ENCODE measurements at places on chromosomes 2 and 18.

GRCh38 chr2:67846370-67847070 is 216.3 kb downstream of the C1D start:
- peak; percentile 92 for DNase-seq

DNA sequence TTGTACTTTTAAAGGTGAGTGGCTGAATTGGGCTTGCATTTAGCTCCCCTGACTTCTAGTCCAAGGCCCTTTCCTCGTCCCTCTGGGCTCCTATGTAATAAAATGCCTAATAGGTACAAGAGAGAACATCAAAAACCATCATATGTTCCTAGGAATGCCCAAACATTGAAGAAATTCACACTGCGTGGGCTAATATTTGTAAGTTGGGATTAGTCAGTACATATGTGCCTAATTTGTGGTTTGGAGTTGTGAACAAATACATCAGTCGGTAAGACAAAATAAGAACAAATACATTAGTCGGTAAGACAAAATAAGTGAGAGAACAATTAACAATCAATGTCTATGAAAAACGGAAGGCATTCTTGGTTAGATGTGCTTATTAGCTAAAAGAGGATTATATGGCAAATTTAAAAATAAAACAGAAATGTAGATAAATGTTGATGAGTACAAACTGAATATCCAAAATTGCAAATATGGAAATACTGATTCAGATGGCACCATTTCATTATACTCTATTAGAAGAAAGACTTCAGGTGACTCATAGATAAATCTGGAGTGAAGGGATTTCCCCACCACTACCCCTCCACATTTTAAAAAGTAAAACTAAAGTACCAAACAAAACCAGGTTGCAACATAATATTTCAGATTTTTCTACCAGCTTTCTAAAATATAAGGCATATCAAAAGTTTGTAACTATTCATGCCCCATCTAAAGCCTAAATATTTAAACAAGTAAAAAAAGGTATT is 325.4 kb downstream of the ZEB2 start:
- DNase-seq, result no peak

GRCh38 chr18:58117786-58118403 is 73.9 kb downstream of the NEDD4L start:
- peak; percentile 69 for DNase-seq

- no peak for DNase-seq
Measured at GRCh38 chr2:236284208-236284607, 20.0 kb upstream of the ASB18 start.

- DNase-seq, result no peak
Measured at GRCh38 chr2:134393075-134393461, 139.2 kb downstream of the MGAT5 start.

DNA sequence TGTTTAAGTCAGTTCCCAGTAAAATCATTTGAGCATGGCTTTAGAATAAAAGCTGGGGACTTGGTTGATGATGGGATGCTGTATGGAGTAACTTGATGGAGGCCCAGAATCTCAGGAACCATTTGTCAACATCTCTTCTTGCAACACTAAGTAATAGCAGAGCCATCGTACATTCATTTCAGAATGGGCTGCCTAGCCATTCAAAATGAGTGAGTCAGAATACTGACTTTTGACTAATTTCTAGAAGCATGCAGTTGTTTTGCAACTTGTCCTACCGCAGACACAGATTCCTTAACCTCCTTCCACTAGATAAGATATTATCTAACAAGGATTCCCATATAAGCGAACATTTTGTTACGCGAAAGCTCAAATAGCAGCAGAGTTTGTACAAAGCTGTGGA is 229.5 kb downstream of the CNTNAP5 start:
- no peak for DNase-seq

DNA sequence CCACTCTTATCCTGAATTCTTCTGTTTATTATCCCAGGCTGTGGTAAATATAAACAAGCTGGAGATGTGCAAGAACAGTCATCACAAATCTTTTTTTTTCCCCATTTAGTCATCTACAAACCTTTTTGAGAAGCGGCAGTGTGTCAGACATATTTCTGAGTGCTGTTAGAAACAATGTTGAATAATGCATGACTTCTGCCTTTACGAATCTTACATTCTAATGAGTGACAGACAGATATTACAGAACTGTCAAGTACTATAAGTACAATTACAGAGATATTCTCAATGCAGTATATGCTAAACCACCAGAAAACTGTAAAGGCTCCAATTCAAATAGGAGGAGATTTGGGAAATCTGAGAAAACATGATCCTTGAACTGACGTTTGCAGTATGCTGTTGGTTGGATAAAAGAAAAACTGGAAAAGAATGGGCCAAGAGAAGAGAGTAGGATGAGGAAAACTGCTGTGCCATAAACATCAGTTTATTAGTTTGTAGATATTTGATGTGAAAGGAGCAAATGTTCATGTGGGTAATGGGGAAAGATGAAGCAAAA is 379.5 kb upstream of the SLC8A1 start:
- DNase-seq, result no peak

DNA sequence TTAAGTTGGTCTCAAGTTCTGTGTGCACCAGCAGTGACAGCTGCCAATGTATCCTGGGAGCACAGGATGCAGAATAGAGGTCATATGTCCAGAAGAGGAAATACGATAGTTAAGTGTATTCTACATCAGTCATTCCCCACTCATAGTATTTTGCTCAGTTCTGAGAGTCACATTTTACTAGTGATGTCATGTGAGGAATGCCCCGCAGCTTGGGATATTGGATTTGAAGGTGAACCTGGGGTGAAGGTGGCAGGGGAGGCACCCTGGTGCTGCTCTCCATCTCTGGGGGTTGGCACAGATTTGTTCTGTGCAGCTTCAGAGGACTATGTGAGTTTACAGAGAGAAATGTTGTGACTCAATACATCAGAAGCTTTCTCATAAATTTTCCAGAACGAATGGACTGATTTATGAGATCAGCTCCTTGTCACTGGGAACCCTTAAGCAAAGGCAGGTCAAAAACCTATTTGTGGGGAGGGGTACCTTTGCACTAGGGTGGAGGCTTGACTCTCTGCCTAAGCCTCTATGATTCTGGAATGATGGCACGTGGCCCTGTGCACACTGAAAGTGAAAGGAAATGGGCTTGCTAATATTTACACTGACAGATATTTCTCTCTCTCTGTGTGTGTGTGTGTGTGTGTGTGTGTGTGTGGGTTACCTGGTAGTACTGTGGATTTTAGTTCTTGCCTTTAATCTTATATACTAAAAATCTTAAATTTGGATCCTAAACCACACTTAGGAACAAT is 95.9 kb downstream of the NEB start:
- DNase-seq, result no peak

DNA sequence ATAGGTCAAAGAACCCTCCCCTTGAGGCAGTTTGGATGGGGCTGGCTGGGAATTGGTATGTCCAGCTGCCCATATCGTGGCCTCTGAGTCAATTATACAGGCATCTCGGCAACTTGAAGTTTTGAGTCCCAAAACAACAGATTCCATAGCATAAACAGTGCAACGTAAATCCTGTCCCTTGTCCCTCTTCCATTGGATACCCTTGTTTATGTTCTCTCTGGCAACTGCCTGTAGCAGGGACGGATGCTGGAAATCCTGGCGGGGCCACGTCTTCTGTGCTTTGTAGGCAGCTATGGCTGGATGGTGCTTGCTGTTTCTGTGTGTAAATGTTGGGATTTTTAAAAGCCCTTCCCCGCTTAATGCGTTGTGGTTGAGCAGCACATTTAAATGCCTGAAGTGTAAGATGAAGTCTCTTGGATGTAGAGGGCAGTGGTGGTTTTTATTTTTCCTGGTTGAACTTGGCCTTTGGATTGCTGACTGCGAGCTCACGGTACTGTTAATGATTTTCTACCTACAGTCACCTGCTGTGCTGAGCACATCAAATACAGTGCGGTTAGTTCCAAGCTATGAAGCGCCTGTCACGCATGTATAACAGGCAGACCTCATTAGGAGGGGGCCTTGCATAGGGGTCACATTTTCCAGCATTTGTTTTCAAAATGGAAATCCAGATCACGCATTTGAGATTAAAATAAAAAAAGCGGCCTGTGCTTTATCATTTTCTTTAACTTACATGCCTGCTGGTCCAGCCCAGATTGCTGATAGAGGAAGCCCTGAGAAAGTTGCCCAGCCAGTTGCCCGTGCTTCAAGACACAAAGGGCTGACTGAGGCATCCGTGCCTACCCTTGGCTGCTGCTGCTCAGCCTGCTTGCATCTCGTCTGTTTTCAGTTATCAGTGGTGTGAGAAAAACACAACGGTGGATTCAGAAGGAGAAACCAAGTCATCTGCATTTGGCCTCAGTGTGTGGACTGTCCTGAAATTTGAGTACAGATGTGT is 84.7 kb downstream of the NEDD4L start:
- DNase-seq, result peak; percentile 86

DNA sequence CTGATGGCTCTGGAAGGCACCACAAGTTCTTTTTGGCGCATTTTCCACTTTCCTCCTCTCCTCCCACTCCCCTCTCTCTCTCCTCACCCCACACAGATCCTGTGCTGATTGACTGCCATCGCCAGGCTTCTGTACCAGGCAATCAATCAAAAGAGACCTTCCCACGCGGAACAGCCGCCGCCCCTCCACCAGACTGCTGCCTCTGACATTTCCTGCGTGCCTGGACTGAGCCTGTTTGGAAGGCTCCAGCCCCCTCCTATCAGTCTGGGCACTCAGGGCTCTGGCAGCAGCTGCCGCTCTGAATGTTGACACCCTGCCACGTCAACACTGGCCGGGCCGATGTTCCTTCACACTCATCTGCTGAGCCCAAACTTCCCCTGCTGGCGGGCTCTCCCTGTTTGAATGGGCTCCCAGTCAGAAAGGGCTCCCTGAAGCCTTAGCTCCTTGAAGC is 467.7 kb downstream of the EPHA4 start:
- no peak for DNase-seq

GRCh38 chr2:11446733-11447248 is 19.2 kb downstream of the E2F6 start:
- no peak for DNase-seq

- no peak for DNase-seq
Measured at GRCh38 chr2:137202318-137202717, 437.0 kb downstream of the THSD7B start.

DNA sequence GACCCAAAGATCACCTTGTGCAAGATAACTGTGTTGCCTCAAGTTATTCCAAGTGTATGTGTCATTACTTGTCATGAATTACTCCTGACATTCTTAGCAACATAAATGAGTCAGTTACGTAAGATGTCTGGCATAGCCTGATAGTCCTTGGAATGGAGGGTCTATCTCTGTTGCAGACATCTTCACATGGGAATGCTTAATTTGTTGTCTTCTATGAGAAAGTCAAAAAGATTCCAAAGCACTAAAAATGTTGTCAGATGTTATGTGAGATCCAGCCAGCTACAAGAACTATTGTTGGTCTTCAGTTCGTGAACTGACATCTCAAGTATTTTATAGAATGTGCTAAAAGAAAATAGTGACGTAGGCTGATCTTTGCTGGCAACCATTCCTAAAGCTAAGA is 178.2 kb upstream of the RASGRP3 start:
- DNase-seq, result no peak

DNA sequence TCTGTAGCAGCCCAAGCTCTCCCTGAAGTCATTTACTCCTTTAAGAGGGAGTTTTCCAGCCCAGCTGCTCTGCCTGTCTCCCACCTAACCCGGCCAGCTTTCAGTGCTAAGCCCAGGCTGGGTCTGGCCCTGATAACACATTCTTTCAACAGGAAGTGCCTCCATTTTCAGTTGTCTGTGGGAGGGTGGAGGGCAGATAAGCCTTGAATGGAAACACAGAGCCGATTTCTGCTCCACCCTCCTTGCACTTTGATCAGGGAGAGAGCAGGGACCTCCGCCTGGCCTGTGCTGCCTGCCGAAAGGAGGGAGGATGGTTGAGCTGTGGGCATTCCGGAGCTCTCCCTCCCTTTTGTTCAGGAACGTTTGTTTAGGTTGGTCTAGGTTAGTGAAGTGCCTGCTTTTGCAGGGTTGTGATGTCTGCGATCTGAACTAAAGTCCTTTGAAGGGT is 24.8 kb downstream of the GATA6 start:
- no peak for DNase-seq

Measured in kidney epithelial cell (primary cell).